Spleen (tissue), 13 donors: ENCODE measurements at places on chromosomes 3 and 15. TPM values are rescaled to one million over a fixed set of nuclear protein-coding genes. Genes with fewer than 3 reads are reported as not detected.

ISL2 gene
- 0.20 TPM for polyA plus RNA-seq

CPNE4 gene
- 0.32 TPM for polyA plus RNA-seq

FES gene
- 39.5 TPM for polyA plus RNA-seq

MYO5C gene
- 2.2 TPM for polyA plus RNA-seq

PYGO1 gene
- polyA plus RNA-seq = 0.22 TPM

CD200R1 gene
- 0.91 TPM for polyA plus RNA-seq

ZNF662 gene
- polyA plus RNA-seq = 2.2 TPM

TICRR gene
- polyA plus RNA-seq = 0.42 TPM

CAMK1 gene
- 28.2 TPM for polyA plus RNA-seq

FETUB gene
- not detected for polyA plus RNA-seq

SAMD7 gene
- 0.03 TPM for polyA plus RNA-seq

XYLB gene
- 0.58 TPM for polyA plus RNA-seq

CORO2B gene
- polyA plus RNA-seq = 2.4 TPM

RTF1 gene
- 22.5 TPM for polyA plus RNA-seq

CX3CR1 gene
- 0.35 TPM for polyA plus RNA-seq

CHRD gene
- 19.6 TPM for polyA plus RNA-seq

THAP10 gene
- 0.41 TPM for polyA plus RNA-seq

UTS2B gene
- polyA plus RNA-seq = 0.29 TPM

C3orf85 gene
- polyA plus RNA-seq = not detected

PPIP5K1 gene
- 8.2 TPM for polyA plus RNA-seq

PAQR9 gene
- not detected for polyA plus RNA-seq

DZIP1L gene
- 2.5 TPM for polyA plus RNA-seq

TP63 gene
- polyA plus RNA-seq = 0.10 TPM

DNASE1L3 gene
- 52.1 TPM for polyA plus RNA-seq

CPB1 gene
- polyA plus RNA-seq = 3.1 TPM

HES1 gene
- polyA plus RNA-seq = 19.6 TPM

CCR9 gene
- 1.1 TPM for polyA plus RNA-seq

TMEM45A gene
- 1.2 TPM for polyA plus RNA-seq

CYP8B1 gene
- polyA plus RNA-seq = not detected

SMAD6 gene
- polyA plus RNA-seq = 0.72 TPM

ISY1 gene
- polyA plus RNA-seq = 29.8 TPM

SEMA3F gene
- 34.2 TPM for polyA plus RNA-seq

ADAMTS17 gene
- 0.51 TPM for polyA plus RNA-seq

FAIM gene
- 9.0 TPM for polyA plus RNA-seq

PRSS50 gene
- not detected for polyA plus RNA-seq

GUCA1C gene
- polyA plus RNA-seq = not detected

GLCE gene
- 4.5 TPM for polyA plus RNA-seq

LDHAL6B gene
- polyA plus RNA-seq = 0.06 TPM

CHST14 gene
- 10.6 TPM for polyA plus RNA-seq
